ENCODE measurements at places on chromosomes 2 and 18.

GRCh38 chr2:169892951-169893350, 65.7 kb downstream of the UBR3 start:
- no peak for DNase-seq

- DNase-seq, result no peak
These were observed 246.4 kb upstream of the RAB6C start for GRCh38 chr2:129733041-129733440.

GRCh38 chr2:220228310-220229006, 601.0 kb downstream of the SLC4A3 start:
- no peak for DNase-seq

DNA sequence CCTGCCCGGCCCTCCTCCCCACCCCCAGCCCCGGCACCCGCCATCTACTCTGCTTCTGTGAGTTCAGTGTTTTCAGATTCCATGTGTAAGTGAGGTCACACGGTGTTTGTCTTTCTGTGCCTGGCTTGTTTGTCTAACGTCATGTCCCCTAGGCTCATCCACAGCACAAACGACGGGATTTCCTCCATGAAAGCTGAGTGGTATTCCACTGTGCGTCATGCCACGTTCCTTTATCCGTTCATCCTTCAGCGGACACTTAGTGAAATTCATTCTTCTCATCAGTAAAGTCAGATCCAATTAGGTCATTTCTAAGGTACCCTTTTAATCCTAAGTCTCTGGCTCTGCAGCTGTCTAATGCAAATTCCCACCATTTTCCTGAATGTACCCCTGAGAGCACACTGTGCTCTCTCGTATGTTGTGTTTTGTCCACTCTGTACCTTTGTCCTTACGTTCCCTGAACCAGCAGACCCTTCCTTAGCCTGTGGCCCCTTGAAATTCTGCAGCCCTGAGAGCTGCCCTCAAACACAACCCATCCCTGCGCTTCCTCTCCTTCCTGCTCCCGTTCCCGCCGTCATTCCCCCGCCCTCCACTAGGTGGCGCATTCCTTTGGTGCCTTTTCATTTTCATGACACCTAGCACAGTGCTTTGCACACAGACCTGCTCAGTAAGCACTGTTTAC, 44.1 kb downstream of the TRAPPC12 start:
- peak; percentile 45 for DNase-seq

- no peak for DNase-seq
These were observed 167.7 kb upstream of the SERPINE2 start for GRCh38 chr2:224206816-224207215.

DNA sequence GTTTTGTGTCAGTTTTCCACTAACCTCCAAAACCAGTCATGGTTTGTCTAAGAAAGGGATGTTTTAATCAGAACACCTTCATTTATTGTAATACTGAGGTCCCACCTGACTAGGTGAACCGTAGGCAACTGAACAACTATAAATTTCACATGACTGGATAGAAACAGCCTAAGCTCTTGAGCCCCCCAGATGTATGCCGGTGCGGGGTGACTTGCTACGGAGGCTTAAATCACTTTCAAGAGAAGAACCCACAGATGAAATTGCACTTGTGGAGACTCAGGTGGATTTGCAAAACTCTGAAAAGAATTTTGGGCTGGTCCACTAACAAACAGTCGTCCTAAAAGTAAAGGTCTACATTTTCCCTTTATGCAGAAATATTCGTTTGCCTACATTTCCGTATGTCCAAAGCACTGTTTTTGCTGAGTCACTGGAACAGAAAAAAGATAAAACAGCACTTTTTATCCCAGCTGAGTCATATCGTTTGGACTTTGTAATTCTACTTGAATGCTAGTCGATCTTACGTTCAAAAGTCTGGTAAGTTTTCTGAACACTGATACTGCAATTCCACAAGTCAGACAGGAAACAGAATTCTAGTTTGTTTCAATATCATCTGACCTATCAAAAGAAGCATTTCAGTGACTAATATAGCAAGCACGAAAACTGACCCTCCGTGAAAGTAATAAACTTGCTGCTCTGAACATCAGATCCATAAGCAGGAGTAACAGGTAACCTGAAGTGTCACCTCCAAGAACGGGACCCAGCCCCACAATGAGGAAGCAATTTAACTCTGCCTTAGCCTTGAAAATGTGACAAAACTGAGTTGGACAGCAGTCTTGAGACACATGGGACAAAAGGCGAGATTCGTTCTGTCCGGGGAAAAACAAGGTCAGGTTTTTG, 18.1 kb downstream of the ZNF516 start:
- no peak for DNase-seq

GRCh38 chr2:88606371-88607030, 20.8 kb downstream of the EIF2AK3 start:
- peak; percentile 48 for DNase-seq

GRCh38 chr18:48300463-48300961, 108.7 kb downstream of the ZBTB7C start:
- DNase-seq, result peak; percentile 29

- peak; percentile 81 for DNase-seq
These were observed at the start of gene SLC11A1 for GRCh38 chr2:218381916-218382366. Gene SLC11A1 (plus strand): TSS chr2:218382273. CDS start chr2:218382369, 96 bp downstream.

GRCh38 chr18:75211626-75211952, 992 bp downstream of the TSHZ1 start:
- no peak for DNase-seq

DNA sequence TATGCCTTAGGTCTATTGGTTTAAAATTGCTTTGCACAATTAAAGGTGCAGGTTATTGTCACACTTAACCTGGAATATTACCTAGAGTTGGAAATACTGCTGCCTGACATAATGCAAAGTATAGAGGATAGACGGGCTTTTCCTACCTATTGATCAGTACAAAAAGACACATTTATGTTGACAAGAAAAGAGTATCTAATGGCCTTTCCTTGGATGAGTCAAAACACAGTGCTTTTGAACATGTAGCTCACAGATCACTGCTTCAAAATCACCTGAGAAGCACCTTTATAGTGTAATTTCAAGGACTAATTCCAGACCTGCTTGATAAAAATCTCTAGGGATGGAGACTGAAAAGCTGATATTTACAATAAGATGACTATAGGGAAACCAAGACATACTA, 262.8 kb downstream of the DCC start:
- DNase-seq, result no peak

DNA sequence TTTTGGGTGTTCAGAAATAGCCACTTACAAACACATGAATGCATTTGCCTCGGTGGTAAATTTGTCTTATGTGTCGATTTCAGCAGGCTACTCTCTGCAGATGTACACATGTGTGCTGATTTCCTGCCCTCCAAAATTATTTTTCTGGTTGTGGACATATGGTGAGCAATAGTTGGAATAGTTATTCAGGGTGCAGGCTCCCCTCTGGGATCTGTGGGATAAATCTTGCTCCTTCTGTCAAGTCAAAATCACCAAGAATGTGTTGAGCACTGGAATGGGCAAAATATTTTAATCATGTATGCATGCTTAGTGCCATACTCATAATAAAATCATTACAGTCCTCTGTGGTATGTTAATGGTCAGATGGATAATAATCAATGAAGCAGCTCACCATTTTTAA, 684.5 kb downstream of the BCL11A start:
- DNase-seq, result no peak

GRCh38 chr2:65438137-65438899, 5.9 kb upstream of the SPRED2 start:
- no peak for DNase-seq

DNA sequence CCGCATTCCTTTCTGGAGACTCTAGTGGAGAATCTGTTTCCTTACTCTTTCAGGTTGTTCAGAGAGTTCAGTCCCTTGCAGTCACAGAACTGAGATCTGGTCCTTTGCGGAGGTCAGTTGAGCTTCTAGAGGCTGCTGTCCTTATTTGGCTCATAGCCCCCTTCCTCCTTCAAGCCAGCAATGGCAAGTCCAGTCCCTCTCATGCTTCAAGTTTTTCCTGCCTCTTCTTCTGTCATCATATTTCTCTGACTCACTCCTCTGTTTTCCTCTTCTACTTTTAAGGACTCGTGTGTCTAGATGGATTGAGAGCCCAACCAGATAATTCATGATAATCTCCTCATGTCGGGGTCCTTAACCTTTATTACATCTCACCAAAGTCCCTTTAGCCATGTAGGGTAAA, 173.5 kb upstream of the FOSL2 start:
- DNase-seq, result no peak

DNA sequence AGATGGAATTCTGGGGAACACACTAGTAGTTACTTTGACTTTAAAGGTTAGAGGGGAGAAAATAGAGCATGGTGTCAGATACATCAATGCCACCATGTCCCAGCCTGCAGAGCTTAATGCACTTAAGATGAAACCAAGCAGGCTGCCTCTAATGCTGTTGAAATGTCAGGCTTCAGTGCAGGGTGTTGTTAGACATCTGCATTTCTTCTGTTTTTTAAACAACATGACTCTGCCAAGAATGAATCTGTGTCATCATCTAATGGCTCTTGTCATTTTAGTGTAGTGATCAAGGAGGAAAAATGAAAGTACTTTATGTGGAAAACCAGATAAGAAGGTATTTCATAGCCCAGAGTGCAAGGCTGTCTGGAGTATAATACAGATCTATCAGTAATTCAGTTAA, 29.9 kb downstream of the LYPD1 start:
- DNase-seq, result no peak

GRCh38 chr2:46525522-46526155, 46.3 kb downstream of the TMEM247 start:
- DNase-seq, result no peak

GRCh38 chr18:14104201-14104600, 28.0 kb downstream of the ZNF519 start:
- DNase-seq, result no peak

GRCh38 chr2:130916438-130916705, 79.7 kb downstream of the ARHGEF4 start:
- no peak for DNase-seq

DNA sequence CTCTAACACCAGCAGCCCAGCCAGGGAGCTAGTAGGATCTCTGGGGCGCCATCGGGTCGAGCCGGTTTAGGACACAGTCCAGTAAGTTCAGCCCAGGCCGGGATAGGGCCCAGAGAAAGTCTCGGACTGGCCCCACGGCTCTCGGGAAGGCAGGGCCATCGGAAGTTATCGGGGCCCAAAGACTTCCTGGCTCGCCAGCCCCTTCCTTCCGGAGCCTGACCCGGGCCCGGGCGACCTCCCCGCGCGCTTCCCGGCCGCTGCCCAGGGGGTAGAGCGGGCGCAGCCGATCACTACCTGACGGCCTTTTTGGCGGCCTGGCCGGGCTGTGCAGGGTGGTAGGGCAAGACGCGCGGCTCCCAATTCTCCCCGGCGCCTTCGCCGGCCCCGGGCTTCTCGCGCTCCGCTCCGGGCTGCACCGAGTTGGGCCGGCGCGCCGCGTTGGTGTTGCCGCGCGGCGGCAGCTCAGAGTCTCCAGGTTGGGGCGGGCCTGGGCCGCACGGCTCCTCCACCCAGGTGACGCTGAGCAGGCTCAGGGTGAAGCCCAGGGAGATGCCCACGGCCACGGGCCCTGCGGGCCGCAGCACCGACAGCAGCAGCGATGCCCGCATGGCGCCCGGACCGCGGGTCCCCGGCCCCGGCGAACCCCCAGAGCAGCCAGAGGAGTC, 546 bp downstream of the CHPF start:
- DNase-seq, result no peak

- no peak for DNase-seq
These were observed 281.5 kb downstream of the AFF3 start for GRCh38 chr2:99860720-99861375.

DNA sequence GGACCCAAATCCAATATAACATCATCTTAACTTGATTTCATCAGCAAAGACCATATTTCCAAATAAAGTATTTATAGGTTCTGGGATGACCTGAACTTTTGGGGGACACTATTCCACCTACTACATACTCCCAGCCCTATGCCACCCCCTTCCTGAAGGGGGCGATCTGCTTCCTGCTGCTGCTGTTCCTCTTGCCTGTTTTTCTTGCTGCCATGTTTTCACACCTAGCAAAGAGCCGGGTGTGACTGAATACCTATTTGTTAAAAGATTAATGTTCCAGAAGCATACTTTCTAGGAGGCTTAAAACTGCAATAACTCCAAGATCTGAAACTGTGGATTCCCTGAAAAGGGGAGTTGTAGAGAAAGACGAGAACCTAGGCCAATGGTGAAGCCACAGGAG, 89.7 kb downstream of the ICOS start:
- DNase-seq, result no peak

DNA sequence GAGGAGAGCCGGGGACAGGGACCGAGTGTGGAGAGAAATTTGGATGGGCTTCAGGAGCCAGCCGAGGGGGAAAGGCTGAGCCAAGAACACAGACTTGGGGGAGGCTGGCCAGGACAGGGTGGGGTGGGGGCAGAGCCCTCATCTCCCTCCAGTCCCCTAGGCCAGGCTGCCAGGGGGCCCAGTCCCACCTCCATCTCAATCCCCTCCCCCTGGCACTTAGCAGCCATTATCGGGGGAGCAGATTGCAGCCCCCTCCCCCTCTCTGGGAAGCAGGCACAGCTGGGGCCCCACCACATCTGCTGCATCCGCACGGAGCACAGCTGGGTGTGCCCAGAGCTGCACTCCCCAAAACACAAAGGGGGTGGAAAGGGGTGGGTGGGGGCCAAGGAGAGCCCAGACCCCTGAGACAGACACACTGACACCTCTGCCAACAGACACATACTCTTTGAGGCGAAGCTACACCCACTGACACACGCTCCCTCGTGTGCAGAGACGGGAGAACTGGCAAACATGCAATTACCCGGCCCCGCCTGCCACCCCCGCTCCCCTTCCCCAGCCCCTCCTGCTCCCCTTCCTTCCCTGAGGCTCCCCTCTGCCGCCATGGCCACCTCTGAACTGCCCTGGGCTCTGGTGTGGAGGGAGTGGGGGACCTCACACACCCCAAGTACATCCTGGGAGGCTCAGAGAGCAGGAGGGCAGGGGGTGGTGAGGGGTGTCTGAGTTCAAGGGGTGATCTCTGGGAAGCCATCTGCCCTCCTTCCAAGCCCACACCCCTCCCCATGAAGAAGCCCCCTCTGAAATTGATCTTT, 5.1 kb upstream of the ASIC4 start:
- no peak for DNase-seq

DNA sequence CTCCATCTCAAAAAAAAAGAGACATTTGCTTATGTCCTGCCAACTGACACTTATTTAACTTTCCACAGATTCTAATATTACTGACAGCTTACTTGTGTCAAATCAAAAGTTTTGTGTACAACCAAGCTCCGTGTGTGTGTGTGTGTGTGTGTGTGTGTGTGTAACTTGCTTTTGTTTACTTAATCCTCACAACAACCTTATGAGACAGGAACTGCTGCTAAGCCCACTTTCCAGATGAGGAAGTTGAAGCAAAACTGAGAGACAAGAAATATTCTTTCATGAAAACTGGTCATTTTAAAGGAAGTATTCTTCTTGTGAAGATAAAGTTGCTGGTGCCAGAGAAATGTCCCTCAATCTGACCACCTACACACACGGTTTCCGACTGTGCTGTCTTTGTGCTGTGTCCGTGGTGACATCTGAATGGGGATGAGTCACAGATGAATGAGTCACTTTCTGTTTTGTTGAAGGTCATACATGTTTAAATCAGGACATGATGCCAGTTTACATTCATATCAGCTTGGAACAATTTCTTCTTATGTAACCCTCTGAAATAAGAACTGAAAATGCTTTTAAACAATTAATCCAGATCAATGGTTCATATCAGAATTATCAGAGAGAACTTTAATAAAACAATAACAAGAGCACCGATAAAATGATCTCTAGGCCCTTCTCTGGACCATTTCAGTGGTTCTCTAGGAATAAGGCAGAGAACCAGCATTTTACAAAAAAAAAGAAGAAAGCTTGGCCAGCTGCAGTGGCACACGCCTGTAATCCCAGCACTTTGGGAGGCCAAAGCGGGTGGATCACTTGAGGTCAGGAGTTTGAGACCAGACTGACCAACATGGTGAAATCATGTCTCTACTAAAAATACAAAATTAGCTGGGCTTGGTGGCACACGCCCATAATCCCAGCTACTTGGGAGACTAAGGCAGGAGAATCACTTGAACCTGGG, 95.5 kb downstream of the THNSL2 start:
- DNase-seq, result no peak

- DNase-seq, result no peak
These were observed 47.7 kb upstream of the TRIB2 start for GRCh38 chr2:12669036-12669435.

All from CD4-positive, alpha-beta T cell treated with Interleukin-15 for 1 hour (primary cell).